ENCODE measurements at places on chromosomes 16 and 17.

- no peak for DNase-seq
Observed at GRCh38 chr16:65684230-65684629, 562.4 kb upstream of the CDH11 start.

DNA sequence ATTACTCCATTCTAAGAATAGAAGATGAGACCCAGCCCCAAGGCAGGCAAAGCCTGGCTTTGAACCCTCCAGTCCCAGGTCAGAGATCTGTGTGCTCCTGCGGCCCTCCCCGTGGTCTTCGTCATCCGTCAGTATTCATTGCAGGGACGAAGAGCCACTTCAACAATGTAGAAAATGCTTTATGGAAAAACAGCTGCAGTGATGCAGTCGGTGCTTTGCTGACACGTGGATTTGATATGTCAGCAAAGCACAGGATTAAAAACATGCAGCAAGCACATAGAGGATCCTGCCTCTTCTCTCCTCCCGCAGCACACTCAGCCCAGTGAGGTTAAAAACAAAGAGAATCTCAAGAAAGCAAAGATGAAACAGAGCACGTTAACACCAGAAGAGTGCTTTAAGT, 117.1 kb upstream of the AXIN2 start:
- no peak for DNase-seq

DNA sequence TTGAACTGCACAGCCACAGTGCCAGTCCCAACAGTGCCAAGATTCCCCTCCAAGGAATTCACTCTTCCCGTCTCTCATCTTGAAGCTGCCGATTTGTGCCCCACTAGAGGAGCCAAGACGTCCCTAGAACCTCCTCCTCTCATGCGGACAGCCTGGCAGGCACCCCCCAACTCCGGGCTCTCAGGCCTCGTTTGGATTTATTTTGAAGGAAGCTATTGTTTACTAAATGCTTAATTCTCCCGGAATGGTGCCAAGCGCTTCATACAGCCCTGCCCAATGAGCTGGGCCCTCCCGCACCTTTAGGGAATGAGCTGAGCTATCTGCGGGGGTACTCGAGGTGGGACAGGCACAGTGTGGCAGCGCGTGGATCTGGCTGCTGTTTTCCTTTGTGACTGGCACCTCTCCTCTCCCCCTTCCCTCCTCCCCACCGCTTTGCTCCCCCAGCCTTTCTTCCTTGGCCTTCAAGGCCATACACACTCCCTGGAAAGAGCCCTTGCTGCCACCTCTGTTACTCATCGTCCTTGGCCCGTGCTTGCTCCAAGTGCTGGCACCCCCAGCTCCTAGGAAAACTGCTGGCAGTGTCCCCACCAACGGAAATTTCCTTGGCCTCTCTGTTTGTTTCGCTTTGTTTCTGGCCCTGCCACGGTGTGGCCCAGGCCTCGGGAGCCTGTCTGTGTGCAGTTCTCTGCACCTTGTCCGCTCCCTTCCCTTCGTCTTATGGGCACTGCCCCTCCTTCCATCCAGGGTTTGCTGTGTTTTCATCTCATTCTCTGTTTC, 49.9 kb upstream of the CDR2 start:
- DNase-seq = no peak

DNA sequence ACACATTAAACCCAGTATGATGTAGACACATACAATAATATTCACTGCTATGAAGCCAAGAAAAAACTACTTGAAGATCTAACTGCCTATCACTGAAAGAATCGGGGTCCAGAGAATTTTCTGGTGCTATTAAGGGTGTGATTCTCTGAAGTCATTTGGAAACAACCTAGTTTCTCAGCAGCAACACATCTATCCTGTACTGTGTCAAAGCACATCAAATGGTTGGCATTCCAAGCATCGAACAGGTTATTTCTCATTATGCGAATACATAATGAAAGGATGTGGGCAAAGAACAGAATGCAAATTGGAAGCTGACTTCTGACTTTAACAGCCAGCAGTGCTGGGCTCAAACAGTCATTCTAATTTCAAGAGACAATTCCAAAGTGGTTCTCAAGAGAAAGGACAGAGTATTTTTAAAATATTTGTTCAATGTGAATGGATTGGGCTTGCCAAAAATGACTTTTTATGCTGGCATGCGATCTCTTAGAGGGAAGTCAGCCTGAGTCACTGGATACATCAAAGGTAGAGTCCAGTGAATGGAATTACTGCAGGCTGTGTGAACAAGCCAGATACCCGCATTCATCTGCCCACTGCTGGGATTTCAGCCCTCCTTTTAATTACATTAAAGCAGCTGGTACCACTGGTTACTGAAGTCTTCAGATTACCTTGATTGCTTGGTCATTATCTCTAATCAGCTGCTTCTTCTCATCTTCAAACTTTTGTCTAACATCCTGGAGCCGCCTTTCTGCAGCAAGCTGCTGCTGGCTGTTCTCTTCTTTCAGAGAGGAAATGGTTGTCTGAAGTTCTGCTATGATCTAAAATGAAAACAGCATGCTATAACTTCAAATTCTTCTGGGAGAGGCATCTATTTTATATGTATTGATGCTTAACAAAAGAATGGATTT, 181.2 kb upstream of the AXIN2 start:
- DNase-seq = no peak

- no peak for DNase-seq
Observed at GRCh38 chr17:83013779-83014117, 65.7 kb upstream of the METRNL start.

- DNase-seq = no peak
Observed at GRCh38 chr17:5678171-5678570, 93.9 kb upstream of the NLRP1 start.

- no peak for DNase-seq
Observed at GRCh38 chr17:58786586-58787295, 31.1 kb downstream of the PPM1E start.

GRCh38 chr16:86355951-86356350, 154.4 kb upstream of the FOXF1 start:
- no peak for DNase-seq

- DNase-seq = no peak
Observed at GRCh38 chr16:85464383-85465305, 148.5 kb upstream of the GSE1 start.

DNA sequence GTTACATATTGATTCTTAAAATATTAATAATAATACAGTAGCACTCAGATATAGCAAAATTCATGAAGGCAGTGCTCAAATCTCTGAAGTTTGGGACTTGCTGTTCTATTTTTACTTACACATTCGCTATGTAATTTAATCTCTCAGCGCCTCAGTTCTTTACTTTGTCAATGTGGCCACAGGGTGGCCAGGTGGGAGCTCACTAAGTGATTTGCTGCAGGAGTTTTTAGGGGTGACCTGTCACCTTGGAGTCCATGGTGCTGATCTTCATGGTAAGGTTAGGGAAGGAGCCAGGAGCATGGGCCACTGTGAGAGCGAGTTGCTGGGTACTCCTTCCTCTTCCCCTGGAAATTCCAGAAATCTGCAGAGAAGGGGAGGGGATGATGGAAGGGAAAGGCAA, 28.1 kb downstream of the VWA3A start:
- DNase-seq = no peak

DNA sequence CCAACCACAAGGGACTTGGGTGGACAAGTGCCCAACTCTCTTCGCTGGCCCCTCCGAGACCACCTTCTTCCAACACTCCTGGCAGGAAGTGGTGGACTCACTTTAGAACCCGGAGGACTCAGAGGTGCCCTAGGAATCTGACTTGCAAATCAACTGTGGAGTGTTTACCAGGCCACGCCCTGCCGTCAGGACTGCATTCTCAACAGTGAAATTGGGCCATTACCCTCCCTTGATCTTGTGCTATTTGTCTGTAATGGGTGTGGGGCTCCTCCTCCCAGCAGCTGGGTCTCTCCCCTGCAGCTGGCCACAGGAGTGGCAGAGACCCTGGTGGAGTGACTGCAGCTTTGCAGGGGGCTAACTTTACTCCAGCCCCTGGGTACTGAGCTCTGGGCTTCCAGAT, 212.2 kb upstream of the RPL38 start:
- DNase-seq = peak; percentile 27

GRCh38 chr16:66568355-66568754, 2.1 kb downstream of the CMTM1 start:
- no peak for DNase-seq

GRCh38 chr16:276426-277077, 808 bp upstream of the RGS11 start:
- no peak for DNase-seq

- no peak for DNase-seq
Observed at GRCh38 chr17:71467719-71468118, 653.1 kb upstream of the SOX9 start.

DNA sequence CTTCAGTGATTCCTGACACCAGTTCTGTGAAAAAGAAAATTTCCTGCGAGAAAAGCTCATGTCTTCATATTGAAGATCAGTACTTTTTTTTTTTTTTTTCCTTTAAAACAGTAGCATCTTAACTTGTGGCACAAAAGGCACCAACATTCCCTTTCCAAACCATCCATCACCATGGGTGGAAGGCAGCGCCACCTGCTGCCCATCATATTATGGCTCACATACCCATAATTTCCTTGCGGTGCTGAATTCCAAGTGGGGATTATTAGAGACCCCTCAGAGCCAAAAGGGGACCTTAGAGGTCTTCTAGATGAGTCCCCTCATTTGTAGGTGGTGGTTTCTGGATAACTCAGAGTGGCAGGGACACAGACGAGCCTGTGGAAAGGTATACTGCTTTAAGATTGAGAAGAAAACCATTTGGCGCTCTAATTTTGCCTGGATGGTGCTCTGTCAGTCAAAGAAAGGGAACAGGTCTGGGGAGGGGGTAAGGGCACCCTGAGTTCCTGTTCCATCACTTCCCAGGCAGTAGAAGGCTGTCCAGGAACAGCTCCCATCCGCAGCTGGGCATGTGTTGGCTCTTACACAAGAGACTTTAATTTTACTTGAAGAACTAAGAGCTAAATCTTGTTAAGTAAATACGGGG, 7.9 kb upstream of the SOST start:
- DNase-seq = no peak

GRCh38 chr16:57479205-57479975, 6.9 kb downstream of the DOK4 start:
- peak; percentile 52 for DNase-seq

DNA sequence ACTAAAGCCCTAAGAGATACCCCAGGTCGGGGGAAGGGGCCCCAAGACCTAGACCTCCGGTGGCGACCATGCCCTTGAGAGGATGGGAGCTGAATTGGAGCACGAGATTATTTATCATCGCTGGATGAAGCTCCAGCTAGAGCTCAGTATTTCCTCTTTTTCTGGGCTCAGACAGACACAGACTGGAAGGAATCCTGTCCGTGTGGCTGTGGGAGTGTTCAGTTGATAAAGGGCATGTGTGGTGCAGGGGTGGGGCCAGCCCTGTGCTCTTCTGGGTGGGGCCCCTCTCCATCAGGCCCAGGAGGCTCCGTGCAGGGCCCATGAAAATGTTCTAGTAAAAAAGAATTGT, 6.3 kb upstream of the CBX4 start:
- no peak for DNase-seq

DNA sequence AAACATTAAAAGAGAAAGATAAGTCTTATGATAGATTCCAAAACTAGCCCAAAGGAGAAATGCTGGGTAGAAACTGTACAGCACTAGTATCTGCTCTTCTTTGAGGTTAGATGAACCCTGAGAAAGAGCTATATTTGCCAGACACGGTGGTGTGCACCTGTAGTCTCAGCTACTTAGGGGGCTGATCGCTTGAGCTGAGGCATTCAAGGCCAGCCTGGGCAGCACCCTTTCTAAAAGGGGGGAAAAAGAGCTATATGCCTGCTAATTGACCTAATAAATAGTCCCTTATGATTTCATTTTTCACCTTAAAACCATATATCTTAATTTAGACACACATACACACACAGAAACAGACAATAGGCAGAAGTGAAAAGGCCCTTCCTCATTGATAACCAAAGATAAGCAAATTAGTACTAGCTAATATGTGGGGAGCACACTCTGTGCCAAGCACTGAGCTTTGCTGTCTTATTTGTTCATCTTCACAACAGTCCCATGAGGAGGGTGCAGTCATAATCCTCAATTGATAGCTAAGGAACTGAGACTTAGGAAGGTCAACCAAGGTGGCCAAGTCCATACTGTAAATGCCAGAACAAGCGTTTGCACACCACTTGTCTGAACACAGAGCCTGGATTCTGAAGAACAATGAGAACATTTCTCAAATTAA, 56.6 kb upstream of the NLK start:
- no peak for DNase-seq

- DNase-seq = no peak
Observed at GRCh38 chr17:28120766-28121165, 78.3 kb downstream of the NLK start.

- no peak for DNase-seq
Observed at GRCh38 chr16:48629531-48629930, 19.6 kb upstream of the N4BP1 start.

DNA sequence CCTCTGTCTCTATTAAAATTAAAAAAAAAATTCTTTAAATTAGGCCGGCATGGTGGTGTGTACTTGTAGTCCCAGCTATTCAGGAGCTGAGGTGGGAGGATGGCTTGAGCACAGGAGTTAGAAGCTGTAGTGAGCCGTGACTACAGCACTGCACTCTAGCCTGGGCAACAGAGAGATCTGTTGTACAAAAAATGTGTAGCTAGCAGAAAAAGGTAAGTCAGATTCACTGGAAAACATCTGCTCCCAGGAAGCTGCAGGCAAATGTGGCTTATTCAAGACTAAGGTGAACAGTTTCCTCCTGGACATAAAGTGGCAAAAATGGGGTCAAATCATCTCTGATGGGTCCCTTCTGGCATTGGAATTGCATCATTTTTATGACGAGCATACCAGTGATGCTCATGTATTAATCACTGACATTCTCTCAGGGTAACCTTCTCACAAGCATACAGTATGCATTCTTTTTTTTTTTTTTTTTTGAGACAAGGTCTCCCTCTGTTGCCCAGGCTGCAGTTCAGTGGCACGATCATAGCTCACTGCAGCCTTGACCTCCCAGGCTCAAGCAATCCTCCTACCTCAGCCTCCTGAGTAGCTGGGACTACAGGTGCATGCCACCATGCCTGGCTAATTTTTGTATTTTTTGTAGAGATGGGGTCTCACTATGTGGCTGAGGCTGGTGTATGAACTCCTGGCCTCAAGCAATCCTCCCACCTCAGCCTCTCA, 48.7 kb downstream of the CPPED1 start:
- no peak for DNase-seq
